ENCODE measurements at places on chromosomes 3 and 15.

DNA sequence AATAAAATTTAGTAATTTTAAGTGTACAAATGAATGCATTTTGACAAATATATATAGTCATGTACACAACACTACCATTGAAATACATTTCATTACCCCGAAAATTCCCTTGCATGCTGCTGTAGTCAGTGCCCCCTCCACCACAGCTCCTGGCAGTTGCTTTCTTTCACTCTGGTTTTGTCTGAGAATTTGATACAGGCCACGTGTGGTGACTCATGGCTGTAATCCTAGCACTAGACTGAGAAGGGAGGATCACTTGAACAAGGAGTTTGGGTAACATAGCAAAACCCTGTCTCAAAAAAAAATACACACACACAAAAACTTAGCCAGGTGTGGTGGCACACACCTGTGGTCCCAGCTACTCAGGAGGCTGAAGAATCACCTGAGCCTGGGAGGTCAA is 65.4 kb downstream of the TFRC start:
- no peak for DNase-seq

- DNase-seq = no peak
These were observed 1.1 kb upstream of the INTS14 start for GRCh38 chr15:65611888-65612615.

DNA sequence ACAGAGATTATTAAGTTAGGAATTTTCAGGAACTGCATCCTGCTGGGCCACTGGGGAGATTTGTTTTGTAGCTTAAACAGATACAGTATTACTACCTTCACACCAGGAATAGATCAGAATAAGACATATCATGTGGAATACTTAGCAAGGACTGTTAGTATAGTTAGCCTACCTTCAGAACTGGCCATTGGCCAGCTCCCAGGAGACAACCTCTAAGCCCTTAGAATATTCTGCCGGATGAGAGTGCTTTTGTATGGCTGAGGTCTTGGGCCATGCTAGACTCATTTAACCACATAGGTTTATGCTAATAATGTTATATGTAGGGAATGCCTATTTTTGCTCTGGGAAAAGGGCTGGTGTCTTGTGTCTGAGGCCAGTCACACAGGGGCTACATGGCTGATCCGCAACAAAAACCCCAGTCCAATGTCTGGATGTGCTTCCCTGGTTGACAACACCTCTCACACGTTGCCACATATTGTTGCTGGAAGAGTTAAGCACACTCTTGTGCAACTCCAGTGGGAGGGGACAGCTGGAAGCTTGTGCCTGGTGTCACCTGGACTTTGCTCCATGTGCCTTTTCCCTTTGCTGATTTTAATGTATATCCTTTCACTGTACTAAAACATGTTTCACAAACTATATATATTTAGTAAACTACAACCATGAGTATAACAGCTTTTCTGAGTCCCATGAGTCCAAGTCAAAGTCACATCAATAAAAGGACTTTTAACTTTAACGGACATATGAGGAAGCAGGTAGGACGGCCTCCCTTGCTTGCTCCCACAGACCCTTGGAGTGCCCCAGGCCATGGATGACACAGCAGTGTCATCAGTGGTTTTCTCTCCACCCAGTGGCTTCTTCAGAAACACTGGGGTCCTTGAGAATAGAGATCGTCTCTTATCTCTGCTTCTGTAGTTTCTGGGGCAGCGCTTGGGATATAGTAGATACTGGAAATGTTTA is 118.0 kb upstream of the C3orf80 start:
- DNase-seq = no peak

DNA sequence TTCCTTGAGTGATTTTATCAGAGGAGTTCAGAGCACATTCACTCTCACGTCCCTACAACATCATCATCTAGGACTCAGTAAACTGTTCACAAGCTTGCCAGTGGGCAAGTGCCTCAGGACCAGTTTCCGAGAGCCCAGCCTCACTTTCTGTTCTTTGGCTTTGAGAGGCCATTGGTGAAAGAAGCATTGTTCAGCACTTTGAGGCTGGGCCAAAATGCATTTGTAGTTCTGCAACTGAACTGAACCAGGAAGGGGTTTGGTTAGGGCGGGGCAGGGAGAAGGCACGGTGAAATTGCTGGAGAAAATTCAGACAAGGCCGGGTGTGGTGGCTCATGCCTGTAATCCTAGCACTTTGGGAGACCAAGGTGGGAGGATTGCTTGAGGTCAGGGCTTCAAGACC is 222.1 kb upstream of the CHRM5 start:
- DNase-seq = no peak

GRCh38 chr3:32815841-32816438 is 1.9 kb upstream of the TRIM71 start:
- no peak for DNase-seq

DNA sequence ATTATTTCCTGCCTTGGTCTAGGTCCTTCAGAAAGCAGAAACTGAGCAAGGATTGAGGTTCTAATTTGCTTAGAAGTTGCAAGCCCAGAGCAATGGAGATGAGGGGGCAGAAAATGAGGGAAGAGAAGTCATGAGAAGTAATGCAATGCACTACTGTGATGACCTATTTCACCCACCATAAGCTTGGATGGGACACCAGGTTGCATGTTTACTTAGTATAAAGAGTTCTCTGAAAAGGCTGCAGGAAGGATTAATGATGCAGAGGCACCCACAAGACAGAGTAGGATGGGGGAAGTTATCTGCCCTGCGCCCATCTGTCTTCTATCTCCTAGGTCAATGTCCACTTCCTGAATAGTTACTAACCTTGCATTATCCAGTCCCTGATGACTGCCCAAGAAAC is 84.8 kb upstream of the SNRK start:
- no peak for DNase-seq

Data from stimulated activated naive CD4-positive, alpha-beta T cell treated with Interleukin-2 at 50 U/mL for 16 hours (primary cell).